ENCODE measurements at places on chromosomes 7 and 10.
A peak's percentile ranks its signal among the peaks of the same experiment; 100 is the strongest.

GRCh38 chr7:37970211-37970610, 49.8 kb downstream of the EPDR1 start:
- no peak for DNase-seq

DNA sequence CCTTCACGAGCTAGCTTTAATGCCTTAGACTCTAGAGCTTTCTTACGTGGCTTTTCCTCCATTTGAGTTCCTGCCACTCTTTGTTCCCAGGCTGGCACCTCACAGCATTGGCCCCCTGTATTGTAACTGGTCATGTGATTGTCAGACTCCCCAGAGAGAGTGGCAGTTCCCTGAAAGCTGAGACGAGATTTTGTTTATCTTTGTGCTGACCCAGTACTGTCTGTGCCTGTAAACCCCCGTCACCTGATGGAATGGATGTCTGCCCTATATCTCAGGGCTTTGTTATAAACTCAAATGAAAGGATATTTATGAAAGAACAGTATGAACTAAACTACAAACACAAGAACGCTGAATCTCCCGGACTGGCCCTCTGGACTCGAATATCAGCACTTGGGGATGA, 13.0 kb downstream of the NOBOX start:
- DNase-seq, result no peak

DNA sequence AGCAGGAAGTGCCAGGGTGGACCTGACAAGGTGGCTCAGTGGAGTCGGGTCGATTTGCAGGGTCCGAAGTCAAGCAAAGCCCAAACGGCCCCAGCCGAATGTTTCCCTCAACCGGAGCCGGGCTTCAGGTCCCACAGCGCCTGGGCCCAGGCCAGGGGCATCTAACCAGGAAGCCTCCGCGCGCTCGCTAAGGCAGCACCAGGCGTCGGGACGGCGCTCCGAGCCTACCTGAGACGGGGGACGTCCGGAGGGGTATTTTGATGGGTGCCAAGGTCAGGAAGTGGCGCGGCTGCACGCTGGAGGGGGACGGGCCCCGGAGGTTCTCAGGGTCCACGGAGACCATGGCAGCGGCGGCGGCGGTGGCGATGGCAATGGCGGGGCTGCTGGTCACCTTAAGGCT, 51.5 kb downstream of the TCERG1L start:
- no peak for DNase-seq

- DNase-seq, result no peak
These were observed 288.3 kb downstream of the AHR start for GRCh38 chr7:17586711-17587110.

- peak; percentile 91 for DNase-seq
These were observed 104.0 kb downstream of the TRIL start for GRCh38 chr7:28853834-28854749.

DNA sequence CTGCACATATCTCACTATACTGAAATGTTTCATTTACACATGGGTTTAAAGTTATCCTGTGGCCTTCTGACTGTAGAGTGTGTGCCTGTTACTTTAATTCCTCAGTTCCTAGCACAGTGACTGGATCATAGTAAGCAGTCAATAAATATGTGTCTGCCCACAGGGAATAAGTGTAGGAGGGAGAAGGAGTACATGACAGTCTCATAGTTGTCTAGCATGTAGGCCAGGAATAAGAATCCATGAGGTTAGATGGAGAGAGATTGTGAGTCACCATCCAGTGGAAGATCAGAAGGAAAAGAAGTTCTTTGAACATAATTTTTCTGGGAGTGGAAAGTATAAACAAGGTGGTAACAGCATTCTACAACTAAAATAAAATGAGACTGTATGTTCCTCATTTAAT, 36.6 kb upstream of the SEMA3A start:
- DNase-seq, result no peak

- no peak for DNase-seq
These were observed 21.0 kb upstream of the GRB10 start for GRCh38 chr7:50803359-50804337.

GRCh38 chr10:92829042-92829785, 19.1 kb upstream of the EXOC6 start:
- DNase-seq, result no peak

DNA sequence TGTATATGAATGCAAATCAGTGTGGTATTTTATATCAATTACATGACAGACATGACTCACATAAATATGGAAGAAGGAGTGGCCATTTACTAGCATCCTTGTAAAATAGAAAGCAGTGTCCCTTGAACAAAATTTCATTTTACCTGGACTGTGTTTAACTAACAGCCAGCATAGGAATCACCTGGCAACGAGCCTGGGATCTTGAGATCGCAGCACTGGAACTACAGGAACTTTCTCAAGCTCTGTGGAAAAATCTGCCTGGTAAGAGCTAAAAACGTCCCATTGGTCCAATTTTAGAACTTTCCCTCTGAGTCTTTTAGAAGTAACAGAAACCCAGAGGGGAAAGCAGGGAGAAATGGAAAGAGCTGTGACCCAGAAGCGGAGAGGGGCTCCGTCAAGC, 68.9 kb upstream of the AMPH start:
- no peak for DNase-seq

GRCh38 chr7:123709525-123709924, 39.3 kb downstream of the WASL start:
- no peak for DNase-seq

- DNase-seq, result no peak
These were observed 517.1 kb upstream of the ANKRD30A start for GRCh38 chr10:36608251-36608650.

DNA sequence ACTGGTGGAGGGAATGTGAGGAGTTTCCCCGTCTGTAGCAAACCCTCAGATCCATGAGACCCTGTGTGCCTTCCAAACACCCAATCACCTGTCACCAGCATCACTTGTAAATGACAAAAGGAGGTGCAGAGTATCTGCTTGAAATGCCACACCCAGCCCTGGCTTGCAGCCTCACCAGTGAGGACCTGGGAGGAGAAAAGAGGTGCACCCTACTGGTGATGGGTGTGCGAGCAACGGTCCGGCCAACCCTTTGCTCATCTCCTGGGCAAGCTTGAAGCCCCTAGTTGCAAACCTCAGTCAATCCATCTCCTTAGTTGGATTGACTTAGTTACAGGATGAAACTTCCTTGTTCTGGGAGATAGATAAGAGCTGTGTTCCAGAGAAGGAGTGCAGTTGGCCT, 62.4 kb upstream of the WAPL start:
- DNase-seq, result peak; percentile 60

DNA sequence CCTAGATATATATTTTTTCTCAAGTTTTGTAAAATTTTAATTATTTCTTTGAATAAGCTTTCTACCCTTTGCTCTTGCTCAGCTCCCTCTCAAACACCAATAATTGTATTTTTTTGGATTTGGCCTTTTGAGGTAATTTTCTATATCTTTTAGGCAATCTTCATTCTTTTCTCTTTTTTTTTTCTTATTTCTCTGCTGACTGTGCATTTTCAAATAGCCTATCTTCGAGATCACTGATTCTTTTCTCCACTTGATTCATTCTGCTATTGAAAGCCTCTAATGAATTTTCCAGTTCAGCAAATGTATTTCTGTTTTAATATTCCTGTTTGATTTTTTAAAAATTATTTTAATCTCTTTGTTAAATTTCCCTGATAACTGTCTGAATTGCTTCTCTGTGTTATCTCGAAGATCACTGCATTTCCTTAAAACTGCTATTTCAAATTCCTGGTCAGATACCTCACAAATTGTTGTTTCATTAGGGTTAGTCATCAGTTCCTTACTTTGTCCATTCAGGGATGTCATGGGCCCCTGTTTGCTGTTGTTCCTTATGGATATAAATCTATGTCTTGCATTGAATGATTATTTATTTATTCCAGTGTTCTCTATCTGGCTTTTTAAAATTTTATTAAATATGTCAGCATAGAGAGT, 100.1 kb upstream of the UNC5B start:
- no peak for DNase-seq

- DNase-seq, result no peak
These were observed 2.5 kb downstream of the ZNF273 start for GRCh38 chr7:64905547-64905946.

- DNase-seq, result no peak
These were observed 9.4 kb downstream of the ACSL5 start for GRCh38 chr10:112383325-112383724.

- DNase-seq, result no peak
These were observed 80.2 kb downstream of the HTR7 start for GRCh38 chr10:90777621-90778020.

DNA sequence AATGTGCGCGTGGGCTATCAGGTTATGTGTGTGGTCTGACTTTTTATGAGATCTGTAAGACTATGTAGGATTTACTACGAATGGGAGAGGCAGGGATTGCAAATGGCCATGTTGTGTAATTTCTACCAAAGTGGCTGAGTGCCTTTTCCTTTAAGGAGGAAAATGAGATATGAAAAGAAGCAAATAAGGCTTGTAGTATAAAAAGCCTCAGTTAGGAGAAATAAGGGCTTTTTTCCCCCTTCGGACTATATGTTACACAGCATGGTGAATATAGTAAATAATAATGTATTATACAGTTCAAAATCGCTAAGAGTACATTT, 447 bp upstream of the GPAM start:
- DNase-seq, result no peak

- no peak for DNase-seq
These were observed 110.8 kb downstream of the TPK1 start for GRCh38 chr7:144725070-144725469.

Data from germinal center (tissue), 1 donor.